ENCODE measurements at places on chromosomes 13 and 19.

GRCh38 chr19:38699027-38699346, 45.3 kb downstream of the CAPN12 start:
- DNase-seq = no peak

DNA sequence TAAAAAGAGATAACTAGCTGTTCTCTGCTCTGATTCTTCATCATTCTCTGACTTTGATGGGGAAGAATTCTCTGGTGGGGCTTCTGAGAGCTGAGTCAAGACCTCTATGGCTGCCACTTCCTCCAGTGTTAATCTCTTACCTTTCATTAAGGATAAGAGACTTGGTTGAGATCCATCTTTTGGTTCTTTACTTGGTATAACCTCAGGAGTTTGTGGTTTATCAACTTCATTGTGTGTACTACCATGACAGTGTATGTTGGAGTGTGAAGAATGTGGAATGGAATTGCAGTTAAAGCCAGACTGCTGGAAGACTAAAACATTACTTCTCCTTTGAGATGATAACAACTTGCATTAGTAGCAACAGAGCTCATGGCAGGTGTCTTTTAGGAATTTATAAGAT, 222.0 kb downstream of the SLITRK5 start:
- no peak for DNase-seq

DNA sequence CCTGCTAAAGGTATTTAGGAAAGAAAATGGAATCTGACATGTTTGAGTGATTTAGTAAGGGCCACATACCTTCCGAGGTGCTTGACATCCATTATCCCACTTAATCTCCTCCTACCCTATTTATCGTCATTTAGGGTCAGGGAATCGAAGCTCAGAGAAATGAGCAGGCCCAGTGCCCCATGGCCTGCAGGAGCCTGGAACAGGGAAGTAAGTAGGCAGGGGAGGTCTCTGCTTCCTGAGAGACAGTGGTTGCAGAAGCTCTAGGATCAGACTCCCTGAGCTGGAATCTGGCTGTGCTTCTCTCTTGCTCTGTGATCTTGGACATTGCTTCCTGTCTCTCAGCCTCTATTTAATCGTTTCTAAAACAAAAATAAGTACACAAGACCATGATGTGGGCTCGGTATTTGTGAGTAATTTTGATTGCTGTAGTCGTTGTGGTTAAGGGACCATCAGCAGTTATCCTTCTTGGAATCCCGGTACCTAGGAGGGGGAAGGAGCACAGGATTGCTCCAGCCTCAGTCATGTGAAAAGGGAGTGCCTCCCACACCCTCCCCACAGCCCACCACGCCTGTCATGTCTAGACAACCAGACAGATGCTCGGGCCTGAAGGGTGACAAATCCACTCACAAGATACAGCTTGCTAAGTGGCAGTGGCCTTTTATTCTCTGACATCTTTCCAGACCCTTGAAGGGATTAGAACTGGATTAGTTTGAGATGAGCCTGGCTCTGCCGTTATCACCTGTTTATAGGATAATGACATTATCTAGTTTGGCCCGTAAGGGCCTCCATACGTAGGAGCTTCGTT, 169.2 kb upstream of the TSHZ3 start:
- no peak for DNase-seq

DNA sequence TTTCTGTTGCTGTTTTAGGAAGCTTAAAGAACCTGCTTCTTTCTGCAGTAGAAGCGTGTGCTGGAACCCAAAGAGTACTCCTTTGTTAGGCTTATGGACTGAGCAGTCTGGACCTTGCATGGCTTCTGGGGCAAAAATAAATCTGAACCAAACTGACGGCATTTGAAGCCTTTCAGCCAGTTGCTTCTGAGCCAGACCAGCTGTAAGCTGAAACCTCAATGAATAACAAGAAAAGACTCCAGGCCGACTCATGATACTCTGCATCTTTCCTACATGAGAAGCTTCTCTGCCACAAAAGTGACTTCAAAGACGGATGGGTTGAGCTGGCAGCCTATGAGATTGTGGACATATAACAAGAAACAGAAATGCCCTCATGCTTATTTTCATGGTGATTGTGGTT, 103.1 kb downstream of the TNFRSF19 start:
- no peak for DNase-seq

DNA sequence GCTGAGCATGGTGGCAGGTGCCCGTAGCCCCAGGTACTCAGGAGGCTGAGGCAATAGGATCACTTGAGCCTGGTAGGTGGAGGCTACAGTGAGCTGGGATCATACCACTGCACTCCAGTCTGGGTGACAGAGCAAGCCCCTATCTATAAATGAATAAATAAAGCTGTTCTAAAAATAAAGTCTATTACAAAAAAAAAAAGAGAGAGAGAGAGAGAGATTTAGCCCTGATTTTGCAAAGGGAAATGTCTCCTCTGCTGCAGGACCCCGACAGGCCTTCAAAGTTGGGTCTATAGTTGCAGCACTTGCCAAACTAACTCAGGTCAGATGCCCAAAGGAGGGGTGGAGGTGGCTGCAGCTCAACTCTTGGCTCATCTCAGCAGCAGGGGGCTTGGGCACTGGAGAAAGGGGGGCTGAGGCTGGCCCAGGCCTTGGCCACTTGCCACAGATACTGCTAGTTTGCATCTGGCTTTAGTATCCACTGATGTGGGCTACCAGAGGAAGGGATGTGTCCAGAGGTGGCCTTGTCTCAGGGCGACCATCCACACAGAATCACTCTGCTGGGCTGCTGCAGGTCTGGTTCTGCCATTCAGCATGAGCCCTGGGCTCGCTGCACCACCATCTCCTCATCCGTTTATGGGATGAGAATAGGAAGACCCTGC, 30.8 kb upstream of the AKT2 start:
- peak; percentile 31 for DNase-seq

- no peak for DNase-seq
Observed at GRCh38 chr19:54339646-54340358, 840 bp upstream of the LILRA4 start.

DNA sequence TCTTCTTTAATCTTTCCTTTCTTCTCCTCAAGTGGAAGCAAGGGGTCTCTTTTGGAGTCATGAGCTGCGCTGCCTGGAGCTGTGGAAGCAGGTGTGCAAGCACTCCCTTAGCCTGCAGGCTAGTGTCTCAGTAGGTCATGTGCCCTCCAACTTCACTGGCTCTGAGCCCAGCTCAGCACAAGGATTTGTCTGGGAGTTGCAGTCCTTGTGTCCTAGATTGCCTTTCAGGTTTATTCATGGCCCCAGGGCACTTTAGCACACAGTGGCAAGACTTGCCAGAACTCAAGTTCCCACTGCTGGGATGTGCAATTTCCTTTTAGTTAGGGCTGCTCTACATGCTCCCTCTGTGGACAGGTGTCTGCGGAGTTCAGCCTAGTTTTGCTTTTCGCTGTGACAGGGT, 211.7 kb downstream of the LIG4 start:
- DNase-seq = peak; percentile 64

DNA sequence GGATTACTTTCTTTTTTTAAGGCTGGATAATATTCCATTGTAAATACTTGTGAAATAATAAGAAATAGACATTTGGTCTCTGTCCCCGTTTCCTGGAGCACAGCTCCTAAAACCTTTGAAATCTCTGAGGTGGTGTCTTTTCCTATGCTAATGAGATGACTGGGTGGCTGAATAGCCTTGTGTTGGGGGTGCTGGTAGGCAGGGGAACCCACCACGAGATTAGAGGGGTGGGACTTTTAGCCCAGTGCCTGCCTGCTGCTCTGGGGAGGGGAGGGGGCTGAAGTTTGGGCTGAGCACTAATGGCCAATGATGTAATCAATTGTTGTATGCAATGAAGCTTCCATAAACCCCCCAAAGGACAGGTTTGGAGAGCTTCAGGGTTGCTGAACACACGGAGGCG, 175.7 kb downstream of the FGF9 start:
- no peak for DNase-seq

GRCh38 chr19:34088292-34088691, 84.0 kb upstream of the LSM14A start:
- DNase-seq = no peak

DNA sequence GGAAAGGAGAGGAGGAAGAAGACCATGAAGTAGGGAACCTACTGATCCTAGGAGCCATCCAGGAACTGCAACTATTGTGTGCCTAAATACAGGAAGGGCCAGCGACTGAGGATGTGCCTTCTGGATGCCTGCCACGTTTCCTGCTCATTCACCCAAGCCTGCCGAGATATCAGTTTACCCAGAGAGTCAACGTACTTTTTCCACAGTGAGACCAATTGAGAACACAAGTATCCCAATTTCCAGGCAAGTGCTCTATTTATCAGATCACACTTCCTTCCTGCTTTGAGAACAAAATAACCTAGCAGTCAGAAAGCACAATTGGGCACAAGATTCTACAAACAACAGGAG, 122.4 kb downstream of the AKAP11 start:
- no peak for DNase-seq

GRCh38 chr13:73765651-73766384, 368.4 kb downstream of the KLF12 start:
- peak; percentile 91 for DNase-seq

GRCh38 chr19:47881757-47882156, 4.4 kb downstream of the SULT2A1 start:
- no peak for DNase-seq

DNA sequence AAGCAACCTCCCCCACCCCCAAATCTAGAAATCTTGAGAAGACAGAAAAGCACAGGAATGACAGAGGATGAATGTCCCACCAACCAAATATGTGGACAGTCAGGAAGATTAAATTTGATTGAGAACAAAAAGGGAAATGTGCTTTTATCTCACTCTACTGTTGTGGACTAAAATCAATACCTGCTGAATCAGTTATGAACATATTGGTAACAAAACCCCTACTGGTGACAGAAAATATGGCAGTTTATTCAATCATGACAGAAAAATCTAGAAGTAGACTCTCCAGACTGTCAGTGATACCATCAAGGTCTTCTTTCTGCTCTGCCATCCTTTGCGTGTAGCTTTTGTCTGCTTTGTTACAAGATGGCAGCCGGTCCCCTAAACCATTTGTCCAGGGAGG, 35.2 kb downstream of the FAM216B start:
- DNase-seq = no peak

DNA sequence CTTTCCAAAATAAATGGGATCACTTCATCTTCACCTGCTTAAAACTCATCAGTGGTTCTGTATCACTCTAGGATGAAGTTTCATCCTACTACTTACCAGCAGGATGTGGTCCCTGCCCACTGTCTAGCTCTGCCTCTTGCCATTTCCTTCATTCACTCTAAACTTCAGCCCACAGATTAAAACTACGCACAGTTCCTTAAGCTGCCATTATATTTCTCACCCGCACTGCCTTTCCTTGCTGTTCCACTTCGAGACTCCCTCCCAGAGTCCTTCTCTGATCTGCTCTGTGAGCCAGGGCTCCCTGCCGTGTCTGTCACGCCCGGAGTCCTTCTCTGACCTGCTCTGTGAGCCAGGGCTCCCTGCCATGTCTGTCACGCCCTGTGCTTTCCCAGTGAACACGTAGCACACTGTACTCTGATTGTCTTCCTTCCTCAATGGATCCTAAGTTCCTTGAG, 52.0 kb upstream of the NPAS1 start:
- DNase-seq = no peak

GRCh38 chr13:103006641-103007426, 59.4 kb downstream of the SLC10A2 start:
- DNase-seq = no peak

GRCh38 chr13:110338441-110339101, 31.5 kb downstream of the COL4A2 start:
- no peak for DNase-seq

- no peak for DNase-seq
Observed at GRCh38 chr13:79062291-79062690, 343.8 kb downstream of the RBM26 start.

DNA sequence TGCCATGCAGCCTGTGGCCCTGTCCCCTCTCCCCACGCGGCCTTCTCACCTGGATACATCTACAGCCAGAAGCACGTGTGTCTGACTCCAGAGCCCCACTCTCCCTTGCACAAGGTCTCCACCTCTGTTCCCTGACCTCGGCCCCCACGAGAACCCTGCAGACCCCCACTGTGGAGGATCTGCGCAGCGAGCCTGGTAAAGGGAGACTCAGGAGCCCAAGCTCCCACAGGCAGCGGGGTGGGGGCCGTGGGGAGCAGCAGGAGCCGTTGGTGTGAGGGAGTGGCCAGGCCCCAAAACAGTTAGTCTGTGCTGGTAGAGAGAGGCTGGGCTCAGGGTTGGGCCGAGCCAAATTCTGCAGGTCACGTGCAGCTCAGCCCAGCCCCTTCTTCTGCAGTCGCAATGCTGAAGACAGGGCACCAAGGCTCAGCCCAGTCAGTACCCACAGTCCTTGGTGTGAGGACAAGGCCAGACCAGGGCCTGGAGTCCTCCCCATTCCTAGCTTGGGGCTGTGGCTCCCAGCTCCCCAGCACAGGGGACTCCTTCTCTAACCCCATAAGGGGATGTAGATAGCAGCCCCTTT, 28.7 kb upstream of the SLC7A10 start:
- no peak for DNase-seq

- DNase-seq = no peak
Observed at GRCh38 chr19:55858969-55859368, 22.6 kb downstream of the NLRP4 start.

- DNase-seq = no peak
Observed at GRCh38 chr19:1363599-1363998, 20.1 kb upstream of the NDUFS7 start.

DNA sequence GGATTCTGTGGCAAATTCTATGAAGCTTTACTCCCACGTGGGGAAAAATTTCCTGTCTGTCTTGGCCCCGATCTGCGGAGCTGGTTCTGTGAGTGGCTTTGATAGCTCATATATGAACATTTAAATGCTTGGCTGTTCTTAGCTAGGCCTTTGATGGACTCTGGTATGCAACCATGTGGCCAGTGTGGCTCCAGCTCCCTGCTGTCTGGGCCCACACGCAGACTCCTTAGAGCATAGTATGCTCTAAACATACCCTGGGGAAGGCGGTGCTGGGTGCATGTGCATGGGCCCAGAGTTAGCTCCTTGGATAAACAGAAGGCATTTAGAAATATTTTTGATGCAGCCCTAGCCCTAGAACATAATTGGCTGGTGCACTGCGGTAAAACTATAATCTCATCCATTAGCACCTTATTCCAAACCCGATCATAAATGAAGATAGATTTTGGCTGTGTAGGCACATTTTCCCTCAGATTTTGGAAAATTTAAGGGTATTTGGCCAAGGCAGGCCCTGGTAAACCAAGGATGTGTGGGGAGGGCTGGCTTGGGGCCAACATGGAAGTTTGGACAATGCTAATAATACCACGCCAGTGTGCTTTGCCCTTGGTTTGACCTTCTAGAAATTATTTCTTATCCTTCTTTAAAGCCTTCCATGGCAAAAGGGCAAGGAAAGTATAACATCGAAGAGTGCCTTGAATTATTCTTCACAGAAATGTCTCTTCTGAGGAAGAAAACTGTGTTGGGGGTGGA, 153.5 kb downstream of the LMO7 start:
- DNase-seq = no peak

Data from BE2C (cell line).